ENCODE measurements at places on chromosomes 3 and 15. TPM values are rescaled to one million over a fixed set of nuclear protein-coding genes. Genes with fewer than 3 reads are reported as not detected.

The BUB1B gene
- polyA plus RNA-seq = 10.7 TPM

The SCAP gene
- polyA plus RNA-seq = 83.2 TPM

The SLC22A14 gene
- not detected for polyA plus RNA-seq

The ROPN1 gene
- polyA plus RNA-seq = not detected
